ENCODE measurements at places on chromosomes 7 and 10.

GRCh38 chr10:88038268-88038667, 174.8 kb downstream of the PTEN start:
- DNase-seq, result no peak

DNA sequence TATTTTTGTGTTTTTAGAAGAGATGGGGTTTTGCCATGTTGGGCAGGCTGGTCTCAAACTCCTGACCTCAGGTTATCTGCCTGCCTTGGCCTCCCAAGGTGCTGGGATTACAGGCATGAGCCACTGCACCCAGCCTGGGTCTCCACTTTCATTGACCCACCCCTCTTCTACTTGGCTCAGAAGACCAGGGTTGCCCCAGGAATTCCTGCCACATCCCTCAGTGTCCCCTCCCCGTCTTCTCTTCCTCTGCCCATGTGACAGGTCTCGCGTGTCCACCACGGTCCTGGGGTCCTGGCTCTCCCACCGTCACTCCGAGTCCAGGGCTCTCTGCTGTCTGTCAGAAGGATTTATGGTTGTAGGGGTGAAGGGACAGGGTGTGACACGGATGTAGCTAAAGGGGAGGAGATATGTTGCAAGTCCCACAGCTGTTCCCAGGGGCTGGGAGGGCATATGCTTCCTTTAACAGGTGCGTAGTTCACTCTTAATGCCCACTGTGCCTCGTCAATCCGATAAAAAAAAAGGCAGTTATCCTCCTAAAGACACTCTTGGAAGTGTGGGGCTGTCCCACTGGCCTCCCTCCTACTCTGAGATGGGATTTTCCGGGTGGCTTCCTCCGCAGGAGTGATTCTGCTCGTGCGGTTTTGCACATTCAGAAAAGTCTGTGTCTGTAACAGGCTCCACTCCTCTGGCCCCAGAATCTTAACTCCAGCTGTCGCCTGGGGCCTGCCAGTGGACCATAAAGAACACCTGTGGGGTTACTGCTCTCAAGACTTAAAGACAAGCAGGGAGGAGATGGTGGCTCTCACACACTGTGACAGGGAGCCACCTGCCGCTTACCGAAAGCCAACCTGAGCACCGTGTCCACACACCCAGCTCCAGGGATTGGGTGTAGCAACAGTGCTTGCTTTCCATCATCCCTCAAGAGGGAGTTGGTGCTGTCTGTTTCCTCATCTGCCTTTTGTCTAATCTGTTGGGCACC, 36.7 kb upstream of the SHH start:
- no peak for DNase-seq

DNA sequence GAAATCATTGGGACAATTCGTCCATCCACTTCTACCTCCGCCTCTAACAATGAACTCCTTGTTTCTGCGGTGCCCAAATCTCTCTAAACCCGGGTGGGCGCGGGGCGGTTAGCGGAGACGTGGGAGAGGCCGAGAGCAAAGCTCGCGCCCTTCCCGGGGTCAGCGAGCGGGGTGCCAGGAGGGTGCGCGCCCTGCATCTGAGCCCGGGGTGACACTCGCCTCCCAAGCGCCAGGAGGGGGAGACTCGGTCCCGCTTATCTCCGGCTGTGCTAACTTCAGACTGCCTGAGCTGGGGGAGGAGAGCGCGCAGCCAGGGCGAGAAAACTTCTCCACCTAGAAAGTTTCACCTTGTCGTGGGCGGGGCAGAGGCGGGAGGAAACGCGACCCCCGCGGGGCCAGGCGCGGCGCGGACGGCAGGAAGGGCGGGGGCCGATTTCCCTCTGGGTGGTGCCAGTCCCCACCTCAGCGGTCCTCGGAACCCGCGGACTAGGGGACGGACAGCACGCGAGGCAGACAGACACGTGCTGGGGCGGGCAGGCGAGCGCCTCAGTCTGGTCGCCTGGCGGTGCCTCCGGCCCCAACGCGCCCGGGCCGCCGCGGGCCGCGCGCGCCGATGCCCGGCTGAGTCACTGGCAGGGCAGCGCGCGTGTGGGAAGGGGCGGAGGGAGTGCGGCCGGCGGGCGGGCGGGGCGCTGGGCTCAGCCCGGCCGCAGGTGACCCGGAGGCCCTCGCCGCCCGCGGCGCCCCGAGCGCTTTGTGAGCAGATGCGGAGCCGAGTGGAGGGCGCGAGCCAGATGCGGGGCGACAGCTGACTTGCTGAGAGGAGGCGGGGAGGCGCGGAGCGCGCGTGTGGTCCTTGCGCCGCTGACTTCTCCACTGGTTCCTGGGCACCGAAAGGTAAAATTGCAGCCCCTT, at the start of gene MET:
Gene MET (plus strand): TSS at position 516 of the 915 bp plus-strand sequence. CDS start 26,889 bp downstream, outside the sequence.
- no peak for DNase-seq

DNA sequence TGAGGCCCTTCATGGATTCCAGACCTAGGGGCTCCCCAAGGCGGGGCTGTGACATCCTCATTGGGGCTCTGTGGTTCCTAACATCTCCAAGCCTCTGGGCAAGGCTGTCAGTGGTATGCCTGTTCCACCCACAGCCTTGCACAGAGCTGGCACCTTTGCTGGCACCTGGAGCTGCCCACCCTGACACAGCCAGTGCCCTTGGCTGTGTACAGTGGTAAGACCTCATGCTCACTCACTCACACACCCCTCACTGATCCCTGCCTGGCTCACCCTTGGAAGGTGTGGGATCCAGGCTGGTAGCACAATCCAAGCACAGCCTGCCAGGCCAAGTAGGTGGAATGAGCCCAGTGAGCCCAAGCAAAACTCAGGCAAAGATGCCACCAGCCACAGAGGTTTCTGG, 200.4 kb upstream of the PCDH15 start:
- DNase-seq, result no peak

GRCh38 chr7:51007551-51008505, 225.1 kb upstream of the GRB10 start:
- no peak for DNase-seq

- no peak for DNase-seq
Measured at GRCh38 chr7:141189231-141189630, 115.4 kb downstream of the TMEM178B start.

GRCh38 chr10:30463944-30464451, 30.0 kb downstream of the MAP3K8 start:
- no peak for DNase-seq

GRCh38 chr7:67455508-67455907, 458.9 kb downstream of the TYW1 start:
- no peak for DNase-seq

GRCh38 chr7:106840342-106840741, 24.7 kb upstream of the PIK3CG start:
- no peak for DNase-seq

DNA sequence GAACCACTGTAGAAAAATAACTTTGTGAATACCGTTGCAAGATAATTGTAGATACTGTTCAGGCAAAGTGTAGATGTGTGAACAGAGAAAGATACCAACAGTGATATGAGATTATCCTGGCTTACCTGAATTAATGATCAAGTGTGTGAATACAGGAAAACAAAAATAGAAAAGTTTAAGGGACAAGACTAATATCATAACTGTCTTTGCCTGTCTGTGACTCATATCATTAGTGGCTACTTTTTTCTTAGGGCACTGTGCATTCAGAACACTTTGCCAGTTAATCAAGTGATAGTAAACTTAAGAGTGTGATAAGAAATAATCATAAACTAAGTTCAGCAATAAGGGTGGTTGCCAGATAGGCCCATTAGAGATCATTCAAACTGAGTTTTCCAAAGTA, 323.0 kb upstream of the LRGUK start:
- no peak for DNase-seq

- DNase-seq, result no peak
Measured at GRCh38 chr7:124440081-124440480, 325.5 kb downstream of the GPR37 start.

GRCh38 chr7:111093496-111093895, 2.6 kb downstream of the LRRN3 start:
- no peak for DNase-seq

DNA sequence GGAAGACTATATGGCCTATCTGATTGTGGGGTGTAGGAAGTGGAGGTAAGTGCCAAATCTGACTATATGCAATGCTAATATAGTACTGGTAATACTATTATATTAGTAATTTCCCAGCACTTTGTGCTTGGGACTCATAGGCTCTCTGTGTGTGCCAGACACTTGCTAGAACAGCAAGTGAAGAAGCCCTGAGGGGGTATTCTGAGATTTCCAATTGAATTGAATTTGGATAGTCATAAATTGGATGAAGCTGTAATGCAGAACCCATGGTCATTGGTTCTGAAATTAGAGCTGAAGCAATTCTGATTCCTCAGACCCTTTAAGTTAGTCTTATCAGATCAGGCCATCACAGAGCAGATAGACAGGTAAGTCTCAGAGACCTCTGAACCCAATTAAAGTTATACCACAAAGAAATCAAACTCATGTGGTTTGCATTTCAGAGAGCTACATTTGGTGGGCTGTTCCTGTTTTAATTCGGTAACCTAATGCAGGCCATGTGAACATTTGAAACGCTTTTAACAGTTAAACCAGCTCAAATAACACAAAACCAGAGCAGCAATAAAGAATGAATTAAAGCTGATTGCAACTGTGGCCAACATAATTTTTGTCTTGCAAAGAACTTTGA, 179.5 kb downstream of the CREB5 start:
- DNase-seq, result no peak

- DNase-seq, result no peak
Measured at GRCh38 chr7:107628461-107629064, 32.1 kb upstream of the SLC26A4 start.

- DNase-seq, result no peak
Measured at GRCh38 chr7:42495256-42495655, 258.2 kb upstream of the GLI3 start.

GRCh38 chr10:7948371-7949000, 106.0 kb upstream of the GATA3 start:
- no peak for DNase-seq

DNA sequence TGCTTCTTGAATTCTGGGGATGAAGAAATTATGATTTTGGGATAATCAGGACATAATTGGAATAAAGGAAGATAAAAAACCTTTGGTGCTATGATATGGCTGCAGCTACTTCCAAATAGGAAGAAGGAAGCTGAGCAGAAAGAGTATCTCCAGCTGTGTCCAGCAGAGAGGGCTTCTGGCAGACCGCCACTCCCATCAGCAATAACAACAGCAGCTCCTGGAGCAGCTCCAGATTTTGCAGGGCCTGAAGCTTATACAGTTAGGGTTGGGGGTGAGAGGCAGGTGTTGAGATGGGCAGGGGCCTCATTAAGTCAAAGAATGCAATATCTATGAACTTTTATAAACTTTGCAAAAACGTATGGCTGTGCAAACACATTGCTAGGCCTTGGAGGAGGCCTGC, 62.3 kb downstream of the C10orf120 start:
- no peak for DNase-seq

DNA sequence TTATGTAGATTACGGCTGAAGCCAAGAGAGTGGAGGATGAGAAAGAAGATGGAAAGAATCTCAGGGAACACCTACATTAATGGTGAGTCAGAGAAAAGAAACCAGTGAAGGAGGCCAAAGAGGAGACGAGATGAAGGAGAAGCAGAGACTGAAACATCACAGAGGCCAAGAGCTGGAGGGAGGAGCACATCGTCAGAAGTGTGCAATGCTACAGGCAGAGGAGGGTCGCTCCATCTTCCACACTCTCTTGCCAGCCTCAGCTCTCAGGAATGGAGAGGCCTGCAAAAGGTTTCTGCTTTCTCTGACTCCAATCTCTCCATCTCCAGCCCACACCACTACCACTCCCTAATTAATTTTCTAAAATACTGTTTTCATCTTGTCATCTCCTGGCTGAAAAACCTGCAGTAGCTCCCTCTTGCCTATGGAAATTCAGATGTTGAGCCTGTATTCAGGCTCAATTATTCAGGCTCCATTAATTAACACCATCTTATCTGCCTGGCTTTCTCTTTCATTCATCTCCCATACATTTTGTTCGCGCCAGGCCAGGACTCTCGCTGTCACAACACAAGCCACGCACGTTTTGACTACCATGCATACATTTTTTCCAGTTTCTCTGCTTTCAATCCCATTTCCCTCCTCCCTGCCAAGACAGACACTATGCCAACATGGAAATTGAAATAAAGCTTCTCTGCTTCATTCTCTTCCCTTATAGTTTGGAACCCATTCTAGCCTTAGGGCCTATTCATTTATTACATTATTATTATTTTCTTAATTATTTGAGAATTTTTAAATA, 165.8 kb downstream of the INHBA start:
- DNase-seq, result no peak

DNA sequence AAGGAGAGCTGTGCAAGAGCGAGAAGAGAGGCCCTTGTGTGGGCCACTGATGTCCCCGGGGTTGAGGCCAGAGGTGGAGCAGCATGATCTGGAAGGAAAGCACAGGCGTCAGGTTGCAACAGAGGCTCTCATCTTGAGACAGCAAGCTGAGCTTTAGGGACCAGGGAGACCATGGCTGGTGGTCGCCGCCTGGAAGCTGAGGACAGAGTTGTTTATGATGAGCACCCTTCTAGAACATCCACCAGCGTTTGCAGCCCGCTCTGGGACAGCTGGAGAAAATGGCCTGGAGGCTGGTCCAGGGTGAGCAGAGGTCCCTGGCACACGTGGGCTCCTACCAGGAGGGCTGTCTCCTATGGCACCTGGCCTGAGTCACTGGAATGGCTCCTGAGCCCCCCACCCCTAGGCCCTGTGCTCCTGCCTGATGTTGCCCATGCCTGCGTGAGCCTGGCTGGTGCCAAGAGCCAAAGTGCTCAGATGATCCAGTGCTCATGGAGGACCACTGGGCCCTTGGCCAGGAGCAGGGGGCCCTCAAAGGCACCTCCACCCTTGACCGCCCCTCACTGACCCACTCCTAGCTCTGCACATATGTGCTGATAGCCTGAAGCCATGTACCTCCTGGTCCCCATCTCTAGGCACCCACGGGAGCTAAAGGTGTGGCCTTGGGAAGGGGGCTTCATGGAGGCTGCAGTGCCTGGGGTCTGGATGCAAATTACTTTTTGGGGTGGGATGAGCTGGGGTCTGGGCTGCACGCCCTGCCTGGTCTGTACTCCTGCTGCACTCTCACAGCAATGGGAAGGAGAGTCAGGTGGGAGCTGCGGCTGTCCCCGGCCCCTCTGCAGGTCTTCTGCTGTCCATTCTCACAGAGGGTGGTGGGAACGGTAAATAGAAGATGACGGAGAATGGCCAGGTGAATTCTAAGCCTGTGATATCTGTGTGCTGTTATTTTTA, 40.1 kb upstream of the RET start:
- no peak for DNase-seq

DNA sequence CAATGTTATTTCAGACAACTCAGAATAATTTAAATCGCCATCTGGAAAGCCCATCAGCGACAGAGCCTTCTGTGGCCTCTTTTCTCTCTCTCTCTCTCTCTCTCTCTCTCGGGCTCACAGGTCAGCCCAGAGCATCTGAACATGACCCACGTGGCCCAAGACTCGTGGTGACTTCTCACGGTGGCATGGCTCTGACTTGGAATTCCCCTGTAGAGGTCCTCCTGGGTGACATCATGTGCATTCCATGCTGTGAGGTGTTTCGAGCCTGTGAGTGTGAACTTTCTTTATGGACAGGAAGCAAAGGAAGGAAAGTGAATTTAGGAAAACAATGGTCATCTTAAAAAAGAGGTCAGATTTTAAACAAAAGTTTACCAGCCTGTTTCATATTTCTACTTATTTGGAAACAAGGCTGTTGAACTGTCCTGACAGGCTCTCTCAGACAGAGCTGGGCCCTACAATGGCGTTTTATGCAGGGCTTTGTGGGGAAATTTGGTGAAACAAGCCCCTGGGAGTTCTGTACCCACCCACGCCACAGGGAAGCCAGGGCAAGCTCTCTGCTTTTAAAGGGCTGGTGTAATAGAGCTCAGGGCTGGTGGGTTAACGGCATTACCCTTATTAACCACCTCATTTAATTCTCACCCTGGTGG, 359.7 kb upstream of the ZNF32 start:
- no peak for DNase-seq
